ENCODE measurements at places on chromosomes 2 and 18.
A peak's percentile ranks its signal among the peaks of the same experiment; 100 is the strongest.

DNA sequence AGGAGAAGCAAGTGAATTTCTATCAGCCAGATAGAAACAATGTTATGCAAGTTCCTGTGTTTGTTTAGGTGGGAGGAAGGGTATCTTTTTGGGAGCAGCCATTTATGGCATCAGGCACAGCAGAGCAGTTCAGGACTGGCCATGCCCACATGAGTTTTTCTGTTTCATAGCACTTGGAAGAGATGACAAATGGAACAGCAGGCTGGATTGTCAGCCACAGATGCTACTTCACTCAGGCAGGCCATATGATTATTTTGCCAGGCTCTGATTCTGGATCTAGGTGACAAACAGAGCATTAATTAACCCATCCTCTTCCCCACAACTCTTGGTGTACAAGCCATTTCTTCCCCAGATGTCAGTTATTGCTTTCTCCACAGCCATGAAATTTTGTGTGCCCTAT lies 63.8 kb downstream of the GALNT13 start:
- DNase-seq = no peak

GRCh38 chr2:26605195-26605998 lies 35.8 kb downstream of the CIB4 start:
- peak; percentile 73 for DNase-seq

DNA sequence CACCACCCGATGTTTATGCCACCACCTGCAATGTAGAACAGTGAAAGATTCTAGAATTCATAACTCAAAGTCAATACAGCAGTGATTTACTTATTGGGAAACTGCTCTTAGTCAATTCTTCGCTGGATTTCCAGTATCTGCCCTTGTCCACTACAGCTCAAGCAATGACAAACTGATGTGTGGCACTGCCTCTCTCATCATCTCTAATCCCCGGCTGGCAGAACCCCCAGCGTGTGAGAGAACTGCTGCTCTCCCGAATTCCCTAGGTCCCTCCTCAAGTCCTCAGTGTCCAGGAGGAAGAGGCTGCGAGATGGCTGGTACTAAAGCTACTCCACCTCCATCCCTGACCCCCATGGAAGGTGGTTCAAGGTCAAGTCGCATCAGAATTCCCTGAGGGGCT lies 1.6 kb downstream of the TXNL4A start:
- DNase-seq = peak; percentile 9

- no peak for DNase-seq
Measured at GRCh38 chr2:8827729-8828128, 9.7 kb downstream of the KIDINS220 start.

DNA sequence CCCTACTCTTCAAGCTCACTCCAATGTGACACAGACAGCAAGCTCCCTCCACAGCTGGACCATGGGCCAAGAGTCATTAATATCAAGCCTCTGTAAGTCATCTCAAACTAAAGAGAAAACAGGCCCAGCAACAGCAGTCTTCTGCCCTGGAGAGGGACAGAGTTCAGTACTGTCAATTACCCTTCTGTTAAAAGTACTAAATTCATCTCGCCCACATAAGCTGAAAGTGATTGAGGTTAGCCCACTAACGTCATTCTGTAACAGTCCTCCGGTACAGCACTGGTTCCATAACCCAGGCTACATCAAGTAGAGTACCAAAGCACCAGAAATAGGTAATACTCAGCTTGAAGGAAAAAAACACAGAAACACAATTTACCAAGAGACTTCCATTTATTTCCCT lies 25.9 kb downstream of the THADA start:
- no peak for DNase-seq

GRCh38 chr2:169512525-169512924 lies 3.0 kb downstream of the KLHL41 start:
- DNase-seq = no peak

GRCh38 chr2:138087751-138088593 lies 123.7 kb downstream of the HNMT start:
- peak; percentile 48 for DNase-seq

DNA sequence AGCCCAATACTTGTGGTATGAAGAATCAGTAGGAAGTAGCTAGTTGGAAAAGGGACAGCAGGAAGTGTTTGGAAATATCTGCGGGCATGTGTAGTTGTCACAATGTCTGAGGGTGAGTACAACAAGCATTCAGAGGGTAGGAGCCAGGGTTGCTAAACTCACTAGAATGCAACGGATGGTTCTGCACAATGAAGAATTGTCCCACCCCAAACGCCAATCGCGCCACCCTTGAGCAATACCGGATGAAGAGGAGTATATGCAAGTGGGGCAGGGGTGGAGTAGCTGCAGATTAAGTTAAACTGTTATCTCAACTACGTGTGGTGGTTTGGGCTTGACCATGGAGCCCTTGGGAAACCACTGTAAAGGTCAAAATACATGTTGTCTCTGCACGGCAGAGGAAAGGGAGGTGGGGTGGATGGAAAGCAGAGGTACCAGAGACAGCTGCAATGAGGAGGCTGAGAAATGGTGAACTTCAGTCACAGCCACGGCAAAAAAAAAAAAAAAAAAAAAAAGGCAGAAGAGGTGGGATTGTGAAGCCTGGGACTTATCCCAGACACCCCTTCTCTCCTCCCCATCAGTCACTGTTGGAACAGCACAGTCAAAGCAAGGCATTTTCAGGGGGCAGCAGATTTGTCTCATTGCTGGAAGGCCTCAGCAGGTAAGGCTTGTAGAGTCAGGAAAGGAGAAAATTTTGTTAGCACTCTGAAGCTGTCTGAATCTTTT lies 5.2 kb downstream of the CCL20 start:
- DNase-seq = peak; percentile 95

DNA sequence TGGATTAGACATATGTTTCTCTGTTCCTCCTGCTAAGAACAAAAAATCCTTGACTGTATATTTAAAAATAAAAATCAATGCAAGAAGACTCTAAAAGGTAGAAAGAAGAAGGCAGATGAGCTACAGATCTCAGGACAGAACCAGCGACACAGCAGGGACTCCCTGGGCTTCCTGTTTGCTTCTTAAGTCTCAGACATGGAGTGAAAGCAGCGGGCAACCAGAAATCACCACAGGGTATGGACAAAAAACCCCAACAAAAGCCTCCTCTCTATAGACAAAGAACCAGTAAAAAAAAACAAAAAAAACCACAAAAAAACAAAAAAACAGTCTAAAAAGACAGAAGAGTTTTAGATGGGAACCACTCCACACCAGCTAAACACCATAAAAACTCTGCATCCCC lies 971.0 kb upstream of the GYPC start:
- DNase-seq = no peak

DNA sequence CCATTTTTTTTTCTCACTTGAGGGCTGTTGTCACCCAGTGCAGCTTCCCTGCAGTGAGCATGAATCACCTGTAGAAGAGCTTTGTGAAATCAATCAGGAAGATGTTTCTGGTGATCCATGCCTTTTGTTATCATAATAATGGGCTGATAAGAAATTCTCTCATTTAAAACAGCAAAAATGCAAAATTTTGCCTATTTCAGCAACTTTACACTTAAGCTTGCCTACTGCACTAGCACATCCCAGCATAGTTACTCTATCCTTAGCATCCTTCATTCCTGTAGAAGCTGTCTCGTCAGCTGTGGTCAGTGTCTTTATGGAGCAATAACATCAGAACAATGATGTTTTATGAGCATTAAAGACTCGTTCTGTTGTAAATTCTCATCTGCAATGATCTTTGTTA lies 178.6 kb upstream of the ZNF804A start:
- no peak for DNase-seq

DNA sequence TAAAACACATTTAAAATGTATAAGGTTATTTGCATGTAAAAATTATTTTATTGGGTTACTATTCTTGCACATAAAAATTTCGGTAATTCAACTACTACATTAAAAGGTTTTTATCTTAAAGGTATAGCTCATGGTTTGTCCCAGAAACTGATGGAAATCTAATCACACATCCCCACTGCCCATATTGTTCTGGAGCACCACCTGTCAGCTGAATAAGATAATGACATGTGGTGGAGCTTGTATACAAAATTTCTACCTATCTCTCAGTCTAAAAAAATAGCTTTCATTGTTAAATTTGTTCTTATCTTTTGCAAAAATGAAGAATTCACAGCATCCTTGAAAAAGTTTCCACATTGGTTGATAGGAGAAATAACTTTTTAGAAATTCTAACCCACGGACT lies 18.3 kb downstream of the ERBB4 start:
- peak; percentile 12 for DNase-seq

DNA sequence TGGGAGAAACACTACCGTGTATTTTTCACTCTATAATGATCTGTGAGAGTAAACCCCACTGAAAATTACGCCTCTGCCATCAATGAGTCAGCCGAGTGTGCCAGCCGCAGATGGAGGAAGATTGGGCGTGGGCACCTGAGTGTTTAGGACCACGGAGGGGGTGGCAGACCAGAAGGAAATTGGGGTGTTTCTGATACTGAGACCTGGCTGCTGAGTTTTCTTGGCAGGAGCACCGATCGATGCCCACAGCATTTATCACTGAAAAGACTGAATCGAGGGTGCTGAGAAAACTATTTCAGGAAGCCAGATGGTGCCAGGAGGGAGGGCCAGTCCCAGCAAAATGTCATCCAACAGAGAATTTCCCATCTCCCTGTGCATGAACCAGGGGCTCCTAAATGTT lies 91.9 kb upstream of the TPO start:
- no peak for DNase-seq

DNA sequence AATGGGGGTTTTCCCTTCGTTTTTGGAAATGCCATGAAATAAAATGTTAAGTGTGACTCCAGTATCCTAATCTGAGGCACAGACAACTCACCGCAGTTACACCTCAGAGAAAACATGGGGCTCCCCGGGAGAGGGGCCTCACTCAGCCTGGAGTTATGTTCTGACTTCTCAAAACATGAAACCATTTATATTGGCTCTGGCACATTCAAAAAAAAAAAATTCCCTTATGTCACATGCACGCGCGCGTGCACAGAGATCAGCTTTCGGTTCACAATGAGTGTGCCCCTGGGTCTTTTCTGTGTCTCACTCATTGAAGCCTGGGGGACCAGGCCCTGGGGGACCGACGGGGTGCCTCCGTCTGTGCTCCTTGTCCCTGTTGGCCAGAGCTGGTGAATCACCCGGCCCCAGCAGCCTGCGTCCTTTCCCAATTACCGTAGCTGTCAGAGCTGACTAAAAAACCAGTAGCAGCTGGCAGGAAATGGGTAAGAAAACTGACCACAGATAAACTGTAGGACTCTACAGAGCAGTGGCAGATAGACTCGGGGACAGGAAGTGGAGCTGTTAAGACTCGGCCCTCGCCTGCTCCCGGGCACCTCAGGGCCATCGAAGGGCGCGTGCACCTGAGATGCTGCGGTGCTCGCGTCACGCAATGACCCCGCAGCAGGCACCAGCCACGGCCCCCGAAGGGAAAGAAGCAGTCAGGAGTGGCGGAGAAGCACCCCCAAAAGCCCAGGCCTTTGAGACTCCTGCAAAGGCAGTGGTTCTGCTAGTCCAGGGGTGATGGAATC lies 138.3 kb upstream of the ID2 start:
- DNase-seq = peak; percentile 65

DNA sequence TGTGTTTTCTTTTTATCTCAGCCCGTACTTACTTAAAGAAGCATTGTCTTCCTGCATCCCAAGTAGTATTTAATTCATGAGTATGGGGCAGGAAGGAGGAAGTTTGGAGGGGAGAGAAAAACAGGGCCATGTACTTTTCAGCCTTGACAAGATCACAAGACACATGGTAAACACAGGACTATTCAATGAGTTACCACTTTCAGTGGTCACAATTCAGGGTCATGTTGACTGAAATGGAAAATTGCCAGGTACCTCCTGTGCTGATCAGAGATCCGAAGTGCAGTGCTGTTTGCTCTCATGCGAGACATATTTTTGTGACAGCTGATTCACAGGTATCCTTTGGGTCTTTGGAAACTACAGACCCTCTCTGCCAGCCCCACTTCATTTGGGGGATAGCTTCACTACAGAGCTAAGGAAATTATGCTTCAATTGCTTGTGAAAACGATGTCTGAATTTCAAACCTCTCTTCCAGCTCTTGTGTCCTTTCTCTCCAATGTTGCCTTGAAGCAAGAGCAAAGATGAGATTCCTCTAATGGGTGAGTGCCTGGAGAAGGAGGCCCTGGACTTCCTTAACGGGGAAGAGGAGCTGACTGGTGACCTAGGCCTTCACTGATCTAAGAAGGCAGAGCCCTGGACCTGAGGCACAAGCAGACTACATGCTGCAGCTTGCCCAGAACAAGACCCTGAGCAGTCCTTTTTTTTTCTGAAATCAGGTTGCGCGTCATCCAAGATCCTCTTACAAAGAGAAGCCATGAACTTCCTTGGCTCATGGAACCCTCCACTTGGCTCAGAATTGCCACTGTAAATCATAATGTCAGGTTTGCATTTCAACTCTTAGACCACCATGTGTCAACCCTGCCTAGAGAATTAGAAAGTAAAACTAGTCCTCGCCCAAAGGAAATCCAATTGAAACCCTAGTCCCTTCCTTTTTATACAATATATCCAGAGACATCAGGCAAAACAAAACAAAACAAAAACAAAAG lies 44.1 kb downstream of the EVA1A start:
- DNase-seq = no peak

GRCh38 chr2:95121407-95122196 lies at the start of gene MRPS5:
Gene MRPS5 (minus strand): TSS chr2:95121808. CDS start chr2:95121791, 17 bp downstream.
- DNase-seq = peak; percentile 76

DNA sequence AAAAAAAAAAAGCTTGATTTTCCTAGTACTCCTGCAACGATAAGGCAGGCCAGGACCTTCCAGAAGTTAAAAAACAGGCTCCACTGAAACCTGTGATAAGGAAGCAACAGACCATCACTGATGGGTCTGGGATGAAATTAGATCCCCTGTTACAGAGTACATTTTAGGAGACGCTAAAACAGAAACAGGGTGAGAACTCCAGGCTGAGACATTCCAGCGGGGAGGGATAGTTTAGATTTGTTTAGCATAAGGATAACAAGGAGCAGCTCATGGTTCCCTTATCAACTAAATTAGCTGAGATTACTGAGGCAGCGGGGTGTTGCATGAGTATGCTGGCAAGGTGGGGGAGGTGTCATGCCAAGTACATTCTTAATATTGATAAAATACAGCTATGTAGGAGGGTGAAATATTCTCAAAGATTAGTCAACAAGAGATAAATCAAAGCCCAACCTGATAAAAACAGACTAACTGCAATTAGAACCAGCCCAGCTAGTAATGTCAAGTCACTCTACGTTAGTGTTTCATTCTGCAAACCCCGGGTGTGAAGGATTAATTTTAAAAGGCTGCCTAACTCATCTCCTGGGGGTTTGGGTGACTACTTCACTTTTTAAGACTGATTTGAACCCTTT lies 75.0 kb upstream of the BZW1 start:
- DNase-seq = no peak

- DNase-seq = peak; percentile 16
Measured at GRCh38 chr2:197121756-197122385, 188.7 kb downstream of the ANKRD44 start.

DNA sequence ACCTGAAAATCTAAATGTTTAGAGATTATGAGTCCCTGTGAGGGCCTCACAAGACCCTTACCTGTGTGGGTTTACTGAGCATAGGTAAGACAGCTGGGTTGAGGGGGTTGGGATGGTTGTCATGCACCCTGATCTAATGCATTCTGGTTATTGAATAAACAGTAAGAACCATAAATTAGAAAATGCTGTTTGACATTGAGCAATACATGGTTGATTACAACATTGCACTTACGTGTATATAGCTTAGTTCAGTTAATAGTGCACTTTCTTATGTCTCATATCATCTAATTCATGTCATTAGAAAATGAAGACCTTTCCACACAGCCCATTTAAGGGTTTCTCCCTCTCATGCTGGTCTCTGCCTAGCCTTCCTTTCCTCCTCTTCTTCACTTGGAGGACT lies 253.5 kb upstream of the ATP5MC3 start:
- peak; percentile 43 for DNase-seq
